M059J (cell line): ENCODE measurements at places on chromosomes 11 and 22. TPM values are rescaled to one million over a fixed set of nuclear protein-coding genes. Genes with fewer than 3 reads are reported as not detected.

GRCh38 chr11:77776455-77776854 lies 44.1 kb downstream of the RSF1 start:
- no peak for DNase-seq

- peak; percentile 57 for DNase-seq
Observed at GRCh38 chr22:44870021-44870420, 117.6 kb downstream of the ARHGAP8 start.

DNA sequence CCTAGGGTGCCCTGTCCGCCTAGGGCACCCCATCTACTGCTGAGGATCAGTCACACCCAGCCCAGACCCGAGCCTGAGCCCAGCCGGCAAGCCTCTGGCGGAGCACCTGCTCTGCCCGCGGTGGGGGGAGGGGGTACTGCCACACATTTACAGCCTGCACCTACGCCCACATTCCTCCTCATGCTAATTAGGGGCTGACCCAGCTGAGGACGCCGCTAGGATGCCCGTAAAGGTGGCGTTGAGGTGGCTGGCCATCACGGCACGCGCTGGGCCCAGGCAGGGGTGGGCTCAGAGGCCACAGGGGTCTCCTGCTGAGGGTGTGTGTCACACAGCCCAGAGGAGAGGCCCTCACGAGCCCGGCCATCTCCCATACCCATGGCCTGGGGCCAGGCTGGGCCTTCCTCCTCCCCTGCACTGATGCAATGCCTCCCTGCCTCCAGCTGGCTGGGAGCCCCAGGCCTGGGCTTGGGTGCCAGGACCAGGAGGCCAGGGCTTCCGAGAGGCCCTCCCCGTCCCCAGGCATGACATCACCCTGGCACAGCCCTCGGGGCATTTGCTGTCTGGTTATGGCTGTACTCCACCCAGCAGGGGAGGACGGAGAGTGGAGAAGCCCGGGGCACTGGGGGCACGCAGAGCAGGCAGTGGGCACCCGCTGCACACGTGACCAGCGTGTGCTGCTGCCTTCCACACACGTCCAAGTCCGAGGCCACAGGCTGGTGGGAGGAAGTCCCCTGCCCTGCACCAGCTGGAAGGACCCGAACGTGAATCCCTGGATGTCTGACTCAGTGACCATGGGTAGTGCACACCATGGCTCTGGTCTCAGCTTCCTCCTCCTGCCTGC lies 12.7 kb downstream of the DUSP8 start:
- peak; percentile 98 for DNase-seq

- peak; percentile 100 for DNase-seq
Observed at GRCh38 chr11:65487467-65488272, 11.2 kb upstream of the MALAT1 start.

- no peak for DNase-seq
Observed at GRCh38 chr11:10407749-10408685, 47.0 kb upstream of the AMPD3 start.

DNA sequence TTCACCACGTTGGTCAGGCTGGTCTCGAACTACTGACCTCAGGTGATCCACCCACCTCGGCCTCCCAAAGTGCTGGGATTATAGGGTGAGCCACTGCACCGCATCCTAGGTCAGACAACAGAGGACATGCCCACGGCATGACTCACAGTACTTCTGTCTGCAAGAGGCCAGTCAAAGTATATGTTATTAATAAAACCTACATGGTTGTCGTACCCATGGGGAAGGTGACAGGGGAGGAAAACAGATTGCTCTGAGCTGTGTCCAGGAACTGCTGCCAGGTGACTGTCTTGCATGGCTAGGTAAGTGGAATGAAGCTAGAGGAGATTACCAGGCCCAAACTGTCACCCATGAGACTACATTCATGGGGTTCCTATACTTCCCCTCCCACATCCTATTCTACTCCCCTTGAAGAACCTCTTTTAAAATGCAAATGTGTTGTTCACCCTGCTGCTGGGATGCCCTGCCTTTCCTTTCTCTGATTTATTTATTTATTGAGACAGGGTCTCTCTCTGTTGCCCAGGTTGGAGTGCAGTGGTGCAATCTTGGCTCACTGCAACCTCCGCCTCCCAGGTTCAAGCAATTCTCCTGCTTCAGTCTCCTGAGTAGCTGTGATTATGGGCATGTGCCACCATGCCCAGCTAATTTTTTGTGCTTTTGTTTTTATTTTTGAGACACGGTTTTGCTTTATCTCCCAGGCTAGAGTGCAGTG lies 2.0 kb upstream of the NLRX1 start:
- DNase-seq, result peak; percentile 87

DNA sequence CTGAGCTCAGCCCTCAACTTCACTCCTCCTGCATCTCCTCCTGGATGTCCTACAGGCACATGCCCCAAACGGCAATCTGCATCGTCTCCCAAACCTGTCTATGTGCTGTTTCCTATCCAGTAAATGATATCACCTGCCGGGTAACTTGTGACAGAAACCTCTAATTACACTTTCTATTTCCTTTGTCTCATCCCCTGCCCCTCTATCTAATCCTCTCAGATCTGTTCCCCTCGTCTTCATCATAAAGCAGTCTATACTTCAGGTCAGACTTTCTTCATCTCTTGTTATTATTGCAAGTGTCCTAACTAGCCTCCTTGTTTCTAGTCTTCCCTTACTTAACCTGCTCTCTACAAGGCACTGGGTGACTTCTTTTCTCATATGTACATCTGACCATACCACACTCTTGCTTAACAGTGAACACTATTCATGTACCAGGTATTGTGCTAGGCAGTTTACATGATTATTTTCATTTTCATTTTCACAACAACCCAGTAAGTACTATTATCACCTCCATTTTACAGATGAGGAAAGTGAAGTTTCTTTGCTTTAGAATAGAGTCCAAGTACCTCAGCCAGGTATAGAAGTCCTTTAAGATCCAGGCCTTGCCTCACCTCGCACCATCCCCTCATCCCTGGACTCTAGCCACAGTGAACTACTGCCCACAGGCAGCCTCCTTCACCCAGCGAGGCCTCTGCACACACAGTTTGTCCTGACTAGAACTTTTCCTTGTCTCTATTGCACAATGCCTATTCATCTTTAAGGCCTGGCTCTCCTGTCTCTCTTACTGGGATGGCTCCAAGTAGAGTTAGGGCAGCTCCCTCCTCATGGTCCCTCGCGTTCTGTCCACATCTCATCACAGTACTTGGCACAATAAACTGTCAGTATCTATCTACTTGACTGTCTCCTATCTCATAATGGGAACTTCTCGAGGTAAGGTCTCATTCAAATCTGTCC lies 22.1 kb upstream of the UCP3 start:
- DNase-seq, result no peak

DNA sequence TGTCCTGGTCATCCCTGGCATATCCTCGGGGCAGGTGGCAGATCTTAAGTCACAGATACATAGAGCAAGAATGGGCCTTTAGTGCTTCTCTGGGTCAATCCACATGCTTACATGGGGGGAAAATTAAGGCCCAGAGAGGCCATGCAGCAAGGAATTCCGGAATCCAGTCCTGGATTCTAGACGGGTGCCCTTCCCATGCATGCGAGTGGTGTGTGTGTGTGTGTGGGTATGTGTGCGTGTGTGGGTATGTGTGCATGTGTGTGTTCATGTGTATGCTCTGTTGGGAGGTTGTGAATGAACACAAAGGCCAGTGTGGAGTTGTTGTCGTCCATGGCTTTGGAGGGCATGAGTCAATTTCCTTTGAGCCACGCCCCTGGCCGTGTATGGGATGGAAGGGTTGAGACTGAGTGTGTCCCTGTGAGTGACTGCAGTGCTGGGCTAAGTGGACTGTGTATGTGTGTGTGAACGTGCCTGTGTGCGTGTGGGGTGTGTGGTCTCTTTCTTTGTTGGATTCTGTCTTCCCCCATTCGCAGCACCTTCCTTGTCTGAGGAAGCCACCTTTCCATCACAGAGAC lies 33.4 kb upstream of the EIF3D start:
- peak; percentile 69 for DNase-seq

DNA sequence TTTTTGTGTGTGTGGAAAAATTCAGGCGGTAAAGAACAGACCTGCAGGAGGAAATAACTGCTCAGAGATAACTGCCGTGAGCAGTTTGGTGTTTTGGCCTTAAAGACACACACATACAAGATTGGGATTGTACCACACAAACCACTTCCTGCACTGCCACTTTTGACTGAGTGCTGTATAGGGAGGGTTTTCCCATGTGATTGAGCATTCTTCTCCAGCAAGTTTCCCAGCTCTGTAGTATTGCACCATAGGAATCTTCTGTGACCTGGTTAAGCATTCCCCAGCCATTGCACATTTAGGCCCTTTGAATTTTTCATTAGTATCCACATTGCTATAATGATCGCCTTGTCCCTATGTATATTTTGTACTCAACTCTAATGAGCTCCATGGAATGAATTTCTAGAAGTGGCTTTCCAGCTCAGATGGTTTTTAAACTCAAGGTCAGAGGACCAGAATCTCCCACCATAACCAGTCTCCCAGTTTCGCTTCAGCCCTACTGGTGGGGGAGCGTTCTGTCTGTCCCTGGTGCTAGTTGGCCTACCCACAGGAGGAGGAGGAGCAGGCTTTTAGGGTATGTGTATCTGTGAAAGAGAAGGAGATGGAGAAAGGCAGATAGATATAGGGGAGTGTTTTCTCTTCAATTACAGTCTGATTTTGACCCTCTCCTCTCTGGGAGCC lies 9.3 kb downstream of the CD82 start:
- peak; percentile 97 for DNase-seq

DNA sequence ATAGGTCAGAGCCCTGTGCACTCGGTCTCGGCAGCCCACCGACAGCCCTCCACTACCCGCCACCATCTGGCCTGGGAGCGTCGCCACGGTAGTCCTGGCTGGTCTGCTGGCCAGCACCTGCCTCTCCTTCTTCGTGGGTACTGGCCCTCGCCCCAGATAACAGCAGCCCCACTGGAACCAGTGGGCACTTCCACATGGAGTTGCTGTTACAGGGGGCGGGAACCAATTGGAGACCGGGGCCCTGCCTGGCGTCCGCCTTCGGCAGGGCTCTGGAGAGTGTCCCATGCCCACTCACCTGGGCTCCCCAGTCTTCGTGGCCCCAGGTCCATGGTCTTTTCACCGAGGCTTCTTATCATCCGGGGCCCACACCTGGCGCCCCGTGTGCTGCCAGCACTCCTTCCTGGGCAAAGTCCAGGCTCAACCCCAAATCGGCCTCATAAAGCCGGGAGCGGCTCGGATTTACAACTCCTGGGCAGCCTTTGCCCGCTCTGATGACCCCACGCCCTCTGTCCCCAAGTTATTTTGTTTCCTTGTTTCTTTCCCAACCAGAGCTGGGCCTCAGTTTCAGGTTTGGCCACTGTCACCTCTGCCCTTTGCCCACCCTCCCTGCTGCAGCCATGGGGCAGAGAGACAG lies 12.9 kb upstream of the EHD1 start:
- no peak for DNase-seq

GRCh38 chr11:112453601-112454577 lies 193.2 kb upstream of the PLET1 start:
- peak; percentile 51 for DNase-seq

DNA sequence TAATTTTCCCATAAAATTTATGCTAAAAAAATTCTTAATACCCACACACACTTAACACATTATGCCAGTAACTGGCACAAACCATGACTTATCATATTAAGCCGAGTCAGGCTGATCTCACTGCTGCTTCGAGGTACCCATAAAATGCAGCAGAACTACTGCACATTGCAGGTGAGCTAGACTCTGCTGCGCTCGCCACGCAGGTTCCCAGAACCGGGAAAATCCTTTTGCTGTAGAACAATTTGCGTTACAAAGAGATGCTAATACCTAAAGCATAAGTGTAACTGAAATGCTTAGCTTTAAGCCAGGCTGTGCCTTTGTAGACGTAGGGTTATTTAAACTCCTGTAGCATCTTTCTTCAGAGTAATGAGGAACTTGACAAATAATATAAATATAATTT lies 200.3 kb downstream of the MSANTD4 start:
- DNase-seq, result no peak

GRCh38 chr11:82978422-82979099 lies 77.0 kb downstream of the DDIAS start:
- DNase-seq, result peak; percentile 91

DNA sequence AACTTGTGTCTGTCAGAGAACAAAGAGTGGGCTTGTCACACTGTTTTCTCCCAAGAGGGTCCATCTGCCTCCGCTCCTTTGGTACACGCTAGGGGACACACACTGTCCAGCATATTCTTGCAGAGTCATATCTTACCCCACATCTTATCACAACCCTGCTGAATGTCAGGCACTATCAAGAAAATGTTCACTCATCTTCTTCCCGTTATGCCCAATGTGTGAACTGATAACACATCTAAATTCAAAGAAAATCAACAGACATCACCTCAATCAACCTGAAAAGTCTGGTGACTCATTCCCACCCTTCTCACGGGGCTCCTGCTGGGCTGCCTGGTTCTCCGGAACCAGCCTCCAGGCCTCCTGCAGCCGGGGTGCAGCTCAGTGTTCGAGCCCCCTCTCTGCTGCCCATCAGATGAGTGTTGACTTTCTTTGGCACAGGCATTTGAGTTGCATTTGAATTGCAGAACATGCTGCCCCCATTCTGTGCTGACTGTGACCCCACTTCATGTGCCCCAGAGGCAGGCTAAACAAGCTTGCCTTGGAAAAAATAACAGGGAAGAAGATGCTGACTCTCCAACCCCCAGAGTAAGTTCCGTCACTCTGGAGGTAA lies 19.4 kb downstream of the GRAP2 start:
- no peak for DNase-seq

- DNase-seq, result peak; percentile 22
Observed at GRCh38 chr11:129766898-129767604, 48.6 kb upstream of the TMEM45B start.

Gene OR8A1
- not detected in 2 replicates for total RNA-seq

Gene OR8D4
- not detected in 2 replicates for total RNA-seq

Gene CCDC15
- 6.1 and 7.6 TPM in 2 replicates for total RNA-seq

Gene PLAAT4
- 81.0 and 90.7 TPM in 2 replicates for total RNA-seq

Gene CCDC88B
- 0.07 and 3.9 TPM in 2 replicates for total RNA-seq

Gene PIH1D2
- total RNA-seq, result 1.4 and 1.9 TPM in 2 replicates

Gene SYT8
- total RNA-seq, result not detected in 2 replicates

Gene CALCA
- not detected in 2 replicates for total RNA-seq

Gene MS4A8
- not detected in 2 replicates for total RNA-seq

Gene SIAE
- 14.9 and 18.0 TPM in 2 replicates for total RNA-seq

Gene OR8H2
- not detected in 2 replicates for total RNA-seq

Gene PLA2G3
- not detected in 2 replicates for total RNA-seq
